ENCODE measurements at places on chromosomes 11 and 22. TPM values are rescaled to one million over a fixed set of nuclear protein-coding genes. Genes with fewer than 3 reads are reported as not detected.

XPNPEP3 gene
- total RNA-seq, result 18.6 TPM

DNA sequence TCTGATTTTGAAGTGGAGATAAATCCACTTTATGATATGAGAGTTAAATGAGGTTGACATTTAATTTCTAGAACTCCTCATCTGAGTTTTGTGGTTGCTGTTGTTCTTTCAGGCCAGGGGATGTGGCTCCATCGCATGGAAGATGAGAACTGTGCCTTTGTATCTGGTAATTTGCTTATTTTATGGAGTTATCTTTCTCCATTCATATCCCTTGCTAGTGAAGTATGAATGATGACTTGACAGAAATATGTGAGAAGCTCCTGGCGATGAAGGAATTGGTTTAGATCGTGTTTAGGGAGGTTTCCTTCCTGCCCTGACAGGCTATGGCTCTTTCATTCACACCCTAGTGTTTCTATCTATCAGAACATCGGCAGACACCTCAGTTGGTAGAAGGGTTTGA, 393.7 kb downstream of the ETS1 start:
- DNase-seq, result no peak

OR8D4 gene
- not detected for total RNA-seq

DNA sequence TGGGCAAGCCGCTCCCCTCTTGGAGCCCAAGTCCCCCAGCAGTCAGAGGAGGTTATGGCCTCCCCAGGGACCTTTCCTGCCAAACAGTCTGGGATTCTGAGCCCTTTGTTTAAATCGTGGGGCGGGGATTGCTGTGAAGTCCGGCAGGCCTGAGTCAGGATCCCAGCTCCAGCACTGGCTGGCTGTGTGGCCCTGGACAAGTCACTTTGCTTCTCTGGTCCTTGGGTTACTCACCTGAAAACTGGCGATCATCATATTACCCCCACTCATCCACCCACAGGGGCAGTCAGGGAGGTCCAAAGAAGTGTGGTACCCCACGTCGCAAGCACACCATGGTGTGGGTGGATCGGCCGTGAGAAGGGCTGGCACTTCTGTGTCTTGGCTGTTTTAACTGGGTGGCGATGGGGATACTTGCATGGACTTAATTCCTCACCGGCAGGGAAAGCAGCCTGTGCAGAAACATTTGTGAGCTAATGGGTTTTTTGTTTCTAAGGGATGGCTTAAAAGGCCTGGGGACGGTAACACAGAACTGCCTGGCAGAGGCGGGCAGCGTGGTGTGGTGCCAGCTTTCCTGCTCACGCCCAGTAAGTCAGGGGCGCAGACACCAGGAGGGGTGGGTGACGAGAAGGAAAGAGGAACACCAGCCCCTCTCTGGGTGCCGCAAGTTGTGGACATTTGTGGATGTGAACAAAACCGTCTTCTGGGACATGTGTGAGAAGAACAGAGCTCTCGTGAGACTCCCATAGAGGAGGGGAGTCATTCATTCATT, 31.6 kb upstream of the PRR5 start:
- no peak for DNase-seq

GRCh38 chr22:24994070-24994763, 41.7 kb downstream of the KIAA1671 start:
- no peak for DNase-seq

OR4C16 gene
- not detected for total RNA-seq

- no peak for DNase-seq
Measured at GRCh38 chr11:112523031-112523430, 262.4 kb upstream of the PLET1 start.

- no peak for DNase-seq
Measured at GRCh38 chr11:2363577-2364370, 13.3 kb upstream of the CD81 start.

DNA sequence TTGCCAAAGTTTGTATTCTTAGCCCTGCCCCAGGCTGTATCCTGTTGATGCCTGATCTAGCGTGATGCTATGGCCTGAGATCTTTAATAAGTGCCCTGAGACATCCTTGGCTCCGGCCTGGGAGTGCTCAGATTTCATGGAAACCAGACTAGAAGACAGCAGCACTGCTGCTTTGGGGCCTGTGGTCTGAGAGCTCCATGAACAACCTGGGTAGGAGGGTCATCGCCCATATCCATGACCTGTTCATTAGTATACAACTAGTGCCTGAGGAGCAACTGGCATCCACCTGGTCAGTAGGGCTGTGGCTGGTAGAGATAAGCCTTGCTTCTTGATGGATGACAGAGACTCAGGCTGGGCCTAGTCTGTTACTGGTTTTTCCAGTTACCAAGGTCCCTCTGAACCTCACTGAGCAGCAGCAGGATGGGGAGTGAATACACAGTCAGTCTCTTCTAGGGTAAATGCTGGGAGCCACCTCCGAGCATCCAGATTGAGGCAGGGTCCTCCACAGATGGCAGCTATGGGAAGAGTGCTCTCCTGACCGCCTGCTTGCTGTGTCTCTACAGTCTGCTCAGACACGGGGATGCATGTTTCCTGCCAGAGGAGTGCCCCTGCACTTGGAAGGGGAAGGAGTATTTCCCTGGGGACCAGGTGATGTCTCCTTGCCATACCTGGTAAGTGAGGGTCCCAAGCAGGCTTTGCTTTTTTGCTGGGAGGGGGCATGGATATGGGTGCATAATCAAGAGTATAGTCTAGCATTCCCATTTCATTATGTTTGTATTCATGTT, 39.0 kb downstream of the OTOG start:
- no peak for DNase-seq

DNA sequence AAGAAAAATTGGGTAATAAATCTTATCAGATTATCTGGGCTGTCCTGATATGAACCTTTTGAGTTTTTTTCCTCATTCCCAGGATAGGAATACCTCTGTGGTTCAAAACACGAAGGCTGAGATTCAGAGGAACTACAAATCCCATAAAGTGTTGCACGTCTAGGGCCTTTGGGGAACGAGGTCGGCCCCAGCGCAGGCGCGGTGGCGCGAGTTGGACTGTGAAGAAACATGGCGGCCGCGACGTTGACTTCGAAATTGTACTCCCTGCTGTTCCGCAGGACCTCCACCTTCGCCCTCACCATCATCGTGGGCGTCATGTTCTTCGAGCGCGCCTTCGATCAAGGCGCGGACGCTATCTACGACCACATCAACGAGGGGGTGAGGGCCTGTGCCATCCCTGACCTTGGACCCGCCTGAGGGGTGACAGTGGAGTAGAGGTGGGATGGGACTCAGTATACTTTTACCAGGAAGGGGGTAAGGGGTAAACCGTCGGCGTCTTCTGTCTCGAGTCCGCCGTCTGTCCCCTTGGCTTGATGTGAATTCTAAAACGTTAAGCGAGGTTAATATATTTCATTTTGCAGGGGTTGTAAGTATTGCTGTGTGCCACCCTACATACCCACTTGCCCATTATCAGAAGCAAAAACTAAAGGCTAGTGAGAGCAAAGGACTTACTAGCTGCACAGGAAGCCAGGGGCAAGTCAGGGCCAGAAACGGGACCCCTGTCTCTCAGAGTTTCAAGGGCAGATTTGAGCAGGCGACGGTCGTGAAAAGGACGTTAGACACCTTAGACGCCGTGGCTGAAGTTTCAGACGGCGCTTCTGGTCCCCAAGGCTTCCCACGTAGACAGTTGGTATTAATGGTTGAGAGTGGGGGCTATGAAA, at the start of gene UQCR10:
Gene UQCR10, plus strand, starts transcription at position 199 of the 881 bp plus-strand sequence. Its CDS starts 30 bp downstream, at position 229.
- peak; percentile 94 for DNase-seq

DNA sequence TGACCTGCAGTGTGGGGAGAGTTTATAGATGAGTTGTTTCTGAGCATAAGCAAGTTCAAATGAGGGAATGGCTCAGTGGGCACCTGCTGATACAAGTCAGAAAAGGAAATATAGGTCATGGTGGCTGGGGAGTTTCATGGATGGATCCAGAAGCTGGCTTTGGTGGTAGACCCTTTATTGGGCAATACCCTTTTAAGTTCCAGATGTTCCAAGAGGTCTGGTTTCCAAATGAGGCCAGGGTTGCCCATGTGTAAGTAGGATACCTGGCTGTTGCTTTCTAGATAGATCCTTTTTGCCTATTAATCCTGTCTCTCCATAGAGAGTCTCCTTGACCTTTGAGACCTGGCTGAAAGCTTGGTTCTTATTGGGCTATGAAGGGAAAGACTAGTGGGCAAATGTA, 2.2 kb downstream of the STIM1 start:
- no peak for DNase-seq

CCDC90B gene
- total RNA-seq, result 37.6 TPM

GRCh38 chr11:91365986-91366585, 858.5 kb upstream of the FAT3 start:
- DNase-seq, result no peak

DNA sequence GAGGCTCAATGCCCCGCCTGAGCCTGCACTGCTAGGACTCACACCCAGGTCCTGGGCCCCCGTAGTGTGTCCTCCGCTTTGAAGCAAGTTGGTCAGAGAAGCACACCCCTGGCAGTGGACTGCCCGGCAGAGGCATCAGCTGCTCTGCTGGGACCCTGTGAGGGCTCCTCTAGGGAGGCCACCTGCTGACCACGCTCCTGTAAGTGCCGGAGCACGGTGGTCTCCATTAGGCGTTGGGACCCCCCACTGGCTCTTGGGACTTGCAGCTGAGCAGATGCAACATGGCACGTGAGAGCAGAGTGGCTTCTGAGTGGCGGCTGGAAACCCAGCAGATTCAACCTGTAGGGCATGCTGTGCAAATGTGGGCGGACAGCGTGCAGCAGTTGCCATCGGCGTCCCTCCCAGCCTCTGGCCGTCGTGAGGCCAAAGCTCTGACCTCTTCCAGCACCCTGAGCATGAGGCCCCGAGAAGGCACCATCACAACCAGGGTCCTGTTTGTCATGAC, 16.9 kb downstream of the MRGPRG start:
- DNase-seq, result no peak

DNA sequence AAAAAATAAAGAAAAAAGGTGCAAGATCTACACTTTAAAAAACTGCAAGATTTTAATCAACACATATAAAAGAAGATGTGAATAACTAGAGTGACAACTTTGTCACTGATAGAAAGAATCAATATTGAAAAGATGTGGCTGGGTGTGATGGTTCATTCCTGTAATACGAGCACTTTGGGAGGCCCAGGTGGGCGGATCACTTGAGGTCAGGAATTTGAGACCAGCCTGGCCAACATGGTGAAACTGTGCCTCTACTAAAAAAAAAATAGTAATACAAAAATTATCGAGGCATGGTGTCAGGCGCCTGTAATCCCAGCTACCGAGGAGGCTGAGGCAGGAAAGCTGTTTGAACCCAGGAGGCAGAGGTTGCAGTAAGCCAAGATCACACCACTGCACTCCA, 21.0 kb upstream of the FBLN1 start:
- DNase-seq, result no peak

OR52N1 gene
- total RNA-seq, result not detected

UBQLNL gene
- 0.47 TPM for total RNA-seq

DNA sequence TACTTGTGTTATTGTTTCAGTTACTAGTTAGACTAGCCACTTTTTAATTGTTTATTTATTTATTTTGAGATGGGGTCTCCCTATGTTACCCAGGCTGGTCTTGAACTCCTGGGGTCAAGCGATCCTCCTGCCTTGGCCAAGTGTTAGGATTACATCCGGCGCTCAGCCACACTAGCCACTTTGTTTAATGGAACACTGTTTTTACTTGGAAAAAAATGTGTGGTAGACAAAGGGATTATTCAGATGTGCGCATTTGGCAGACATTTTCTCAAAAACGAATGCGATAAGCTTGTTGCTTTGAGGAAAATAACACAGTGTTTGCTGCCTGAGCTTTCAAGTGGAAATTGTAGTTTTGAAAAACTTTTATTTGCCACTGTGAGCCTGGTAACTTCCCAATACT, 51.0 kb downstream of the CTNND1 start:
- DNase-seq, result no peak

KRTAP5-10 gene
- not detected for total RNA-seq

CARD10 gene
- 0.61 TPM for total RNA-seq

RFPL1 gene
- not detected for total RNA-seq

- DNase-seq, result no peak
Measured at GRCh38 chr11:11253497-11253896, 99.6 kb downstream of the CSNK2A3 start.

DNA sequence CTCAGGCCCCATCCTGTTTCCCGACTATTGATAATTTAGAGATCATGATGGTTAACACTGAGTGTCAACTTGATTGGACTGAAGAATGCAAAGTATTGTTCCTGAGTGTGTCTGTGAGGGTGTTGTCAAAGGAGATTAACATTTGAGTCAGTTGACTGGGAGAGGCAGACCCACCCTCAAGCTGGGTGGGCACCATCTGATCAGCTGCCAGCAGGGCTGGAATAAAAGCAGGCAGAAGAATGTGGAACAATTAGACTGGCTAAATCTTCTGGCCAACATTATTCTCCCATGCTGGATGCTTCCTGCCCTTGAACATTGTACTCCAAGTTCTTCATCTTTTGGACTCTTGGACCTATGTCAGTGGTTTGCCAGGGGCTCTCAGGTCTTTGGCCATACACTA, 1170.0 kb upstream of the CNTN5 start:
- no peak for DNase-seq

DNA sequence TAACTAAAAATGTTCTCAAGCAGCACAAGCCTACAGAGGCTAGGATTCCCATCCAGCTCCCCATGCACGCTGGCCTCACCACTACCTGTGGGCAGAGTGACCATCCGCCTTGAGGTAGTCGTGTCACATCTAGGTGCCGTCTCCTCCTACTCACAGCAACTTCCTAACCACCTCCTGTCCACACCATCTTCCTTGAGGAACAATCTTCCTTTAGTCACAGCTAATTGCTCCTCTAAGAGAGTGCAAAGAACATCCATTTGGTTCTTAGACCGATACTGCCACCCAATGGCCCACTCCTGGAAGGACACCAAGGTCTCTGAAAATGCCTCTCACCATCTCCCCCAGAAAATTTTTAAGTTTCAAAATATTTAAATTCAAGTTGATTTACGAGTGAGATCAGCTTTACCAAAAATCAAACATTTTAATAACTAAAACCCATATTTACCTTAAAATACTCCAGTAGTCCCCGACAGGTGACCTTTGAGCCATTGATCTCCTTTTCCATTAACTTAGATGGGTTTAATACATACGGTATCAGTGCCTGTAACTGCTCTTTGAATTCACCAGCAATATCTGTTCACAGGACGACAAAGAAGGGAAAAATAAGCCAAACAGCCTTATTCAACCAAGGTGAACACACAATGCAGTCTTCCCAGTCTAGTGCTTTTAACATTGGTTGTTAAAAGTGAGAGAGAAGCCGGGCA, 21.7 kb upstream of the PLAAT3 start:
- peak; percentile 66 for DNase-seq

- no peak for DNase-seq
Measured at GRCh38 chr11:10856689-10857458, 979 bp downstream of the ZBED5 start.

- no peak for DNase-seq
Measured at GRCh38 chr22:48343461-48343860, 1484.2 kb downstream of the BRD1 start.

DNA sequence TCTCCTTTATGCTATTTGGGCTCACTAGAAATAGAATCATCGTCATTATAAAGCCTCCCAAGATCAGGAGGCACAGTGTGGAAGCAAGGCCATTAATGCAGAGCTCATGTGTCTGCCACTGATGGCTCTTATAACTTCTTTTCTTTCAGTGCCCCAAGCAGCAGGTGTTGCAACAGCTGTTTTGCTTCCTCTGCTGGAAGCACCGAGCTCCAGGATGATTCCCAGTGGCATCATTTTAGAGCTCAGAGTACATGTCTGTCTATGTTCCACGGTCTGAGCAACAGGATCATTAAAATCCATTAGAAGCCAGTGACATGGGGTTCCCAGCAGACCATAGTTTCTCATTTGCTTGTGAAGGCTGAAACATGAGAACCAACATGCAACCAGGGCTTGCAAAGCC, 803.0 kb upstream of the FAT3 start:
- DNase-seq, result no peak

TMA7B gene
- total RNA-seq, result 10.2 TPM

- no peak for DNase-seq
Measured at GRCh38 chr11:27242591-27242990, 120.4 kb downstream of the CCDC34 start.

GRM5 gene
- not detected for total RNA-seq
